ENCODE measurements at places on chromosomes 5 and 9.

- DNase-seq: no peak
Observed at GRCh38 chr9:124220946-124221451, 36.8 kb upstream of the NEK6 start.

GRCh38 chr5:55134053-55134722, 25.8 kb upstream of the GPX8 start:
- peak; percentile 36 for DNase-seq

DNA sequence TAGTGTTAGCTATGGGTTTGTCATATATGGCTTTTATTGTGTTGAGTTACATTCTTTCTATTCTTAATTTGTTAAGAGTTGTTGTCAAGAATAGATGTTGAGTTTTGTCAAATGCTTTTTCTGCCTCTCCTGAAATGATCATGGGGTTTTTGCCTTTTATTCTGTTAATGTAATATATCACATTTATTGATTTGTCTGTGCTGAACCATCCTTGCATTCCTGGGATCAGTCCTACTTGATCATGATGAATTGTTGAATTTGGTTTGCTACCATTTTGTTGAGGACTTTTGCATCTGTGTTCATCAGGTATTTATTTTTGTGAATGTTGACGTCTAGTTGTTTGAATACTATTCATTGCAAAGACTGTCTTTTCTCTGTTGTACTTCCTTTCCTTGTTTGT, 23.9 kb downstream of the RIC1 start:
- DNase-seq: no peak

DNA sequence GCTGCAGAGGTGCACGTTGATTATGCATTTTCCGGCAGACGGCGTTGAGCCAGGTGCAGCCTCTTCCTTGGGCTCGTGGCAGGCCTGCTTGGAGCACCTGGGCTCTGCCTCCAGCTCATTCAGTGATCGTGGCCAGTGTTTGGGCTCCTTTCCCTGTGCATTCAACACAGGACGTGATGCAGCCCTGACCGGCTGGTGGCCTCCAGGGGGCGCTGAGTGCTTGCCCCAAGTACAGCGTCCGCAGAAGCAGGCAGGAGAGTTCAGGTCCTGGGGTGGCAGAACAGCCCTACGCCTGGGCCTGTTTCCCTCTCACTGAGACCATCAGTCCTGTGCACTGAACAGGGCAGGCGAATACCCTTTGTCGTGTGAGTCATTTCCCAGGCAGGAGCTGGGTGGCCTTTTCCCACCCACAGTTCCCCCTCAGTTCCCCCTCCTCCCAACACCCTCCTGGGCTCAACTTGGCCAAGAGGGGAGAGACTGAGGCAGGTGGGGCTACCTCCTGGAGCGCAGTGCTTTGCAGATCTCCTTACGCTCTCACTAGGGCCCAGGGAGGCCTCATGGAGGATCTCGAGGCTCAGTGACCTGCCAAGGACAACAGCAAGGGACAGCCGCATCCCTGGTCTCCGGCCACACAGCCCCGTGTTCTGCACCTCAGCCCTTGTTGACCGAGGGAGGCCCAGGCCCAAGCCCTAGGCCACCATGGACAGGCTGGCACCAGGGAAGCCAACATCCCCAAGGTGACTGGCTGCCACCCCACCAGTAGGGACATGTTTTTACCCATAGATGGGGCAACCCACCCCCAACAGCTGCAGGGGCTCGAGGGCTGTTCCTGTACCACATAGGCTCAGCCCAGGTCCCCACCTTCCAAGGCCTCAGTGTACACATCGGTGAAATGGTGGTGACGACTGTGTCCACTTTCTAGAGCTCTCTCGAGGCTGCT, 52.9 kb downstream of the LRSAM1 start:
- peak; percentile 86 for DNase-seq

GRCh38 chr9:120438836-120439546, 141.0 kb downstream of the CDK5RAP2 start:
- DNase-seq: peak; percentile 14

- DNase-seq: no peak
Observed at GRCh38 chr9:100474082-100474923, 1.4 kb downstream of the TMEFF1 start.

- DNase-seq: no peak
Observed at GRCh38 chr5:74113927-74114326, 487.9 kb downstream of the ARHGEF28 start.

DNA sequence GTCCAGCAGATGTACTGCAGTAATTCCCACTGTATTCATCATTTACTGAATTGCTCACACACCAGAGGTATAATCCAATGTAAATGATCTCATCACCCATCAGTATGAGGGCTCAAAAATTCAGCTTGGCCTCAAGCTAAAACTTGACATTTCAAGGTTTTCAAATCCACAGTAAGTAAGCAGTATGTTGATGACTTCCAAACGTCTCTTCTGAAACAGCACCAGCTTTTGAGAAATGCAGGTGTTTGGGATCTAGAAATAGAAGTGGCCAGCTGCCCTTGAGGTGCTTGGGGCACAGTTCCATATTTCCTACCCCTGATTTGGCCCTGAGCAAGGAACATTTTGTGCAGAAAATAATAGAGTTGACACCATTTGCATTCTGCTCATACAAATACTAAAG, 388.0 kb upstream of the TUSC1 start:
- no peak for DNase-seq

DNA sequence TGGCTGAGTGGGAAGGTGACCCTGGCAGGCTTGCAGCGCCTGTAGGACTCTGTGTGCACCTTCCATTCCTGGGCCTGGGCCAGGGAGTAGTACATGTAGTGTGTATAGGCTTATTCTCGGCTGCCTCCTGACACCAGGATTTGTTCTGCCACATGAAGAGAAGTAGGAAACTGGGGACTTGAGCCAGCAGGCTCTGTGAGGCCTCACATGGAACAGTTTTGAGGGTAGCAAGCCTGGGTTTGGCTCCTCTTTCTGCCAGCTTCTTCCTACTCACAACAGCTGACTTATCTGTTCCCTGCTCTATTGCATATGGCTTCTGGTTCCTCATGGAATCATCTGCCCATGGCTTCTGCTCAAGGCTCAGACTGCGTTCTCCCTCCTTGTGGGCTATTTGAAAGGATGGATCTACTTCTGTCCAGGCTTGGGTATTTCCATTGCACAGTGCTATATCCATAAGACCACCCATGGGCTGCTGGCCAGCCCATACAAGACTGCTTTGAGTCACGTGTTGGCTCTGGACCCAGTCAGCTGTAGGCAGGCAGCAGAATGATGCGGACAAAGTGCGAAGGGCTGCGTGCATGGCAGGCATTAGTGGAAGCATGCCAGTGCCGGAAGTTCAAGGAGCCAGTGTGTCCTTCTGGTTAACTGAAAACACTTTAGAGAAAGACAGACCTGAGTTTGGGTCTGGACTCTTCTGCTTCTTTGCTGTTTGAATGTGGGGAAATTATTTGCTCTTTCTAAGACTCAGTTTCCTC, 11.0 kb upstream of the INSYN2B start:
- DNase-seq: no peak

DNA sequence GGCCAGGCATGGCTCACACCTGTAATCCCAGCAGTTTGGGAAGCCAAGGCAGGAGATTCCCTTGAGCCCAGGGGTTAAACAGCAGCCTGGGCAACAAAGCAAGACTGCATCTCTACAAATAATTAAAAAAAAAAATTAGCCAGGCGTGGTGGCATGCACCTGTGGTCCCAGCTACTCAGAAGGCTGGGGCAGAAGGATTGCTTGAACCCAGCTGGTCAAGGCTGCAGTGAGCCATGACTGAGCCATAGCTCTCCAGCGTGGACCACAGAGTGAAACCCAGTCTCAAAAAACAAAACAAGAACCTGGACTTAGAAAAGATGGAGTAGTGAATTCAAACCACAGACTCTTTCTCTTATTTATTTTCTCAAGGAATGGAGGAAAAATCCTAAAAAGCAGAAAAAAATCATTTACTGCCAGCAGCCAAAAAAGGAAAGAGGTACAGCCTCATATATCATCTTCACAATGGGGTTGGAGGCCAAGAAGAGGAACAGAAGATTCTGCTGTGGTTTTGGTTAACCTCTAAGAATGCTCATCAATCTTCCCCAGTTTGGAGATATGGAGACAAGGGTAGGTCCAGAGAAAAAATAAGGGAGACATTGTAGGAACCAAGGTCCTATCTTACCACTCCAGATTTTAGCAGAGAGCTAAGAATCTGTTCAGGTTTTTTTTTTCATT, 40.0 kb upstream of the MYO10 start:
- no peak for DNase-seq

- no peak for DNase-seq
Observed at GRCh38 chr5:175447571-175447970, 3.6 kb upstream of the DRD1 start.

- DNase-seq: no peak
Observed at GRCh38 chr9:105176194-105176593, 68.3 kb upstream of the SLC44A1 start.

GRCh38 chr5:14895301-14895700, 23.7 kb upstream of the ANKH start:
- DNase-seq: no peak

DNA sequence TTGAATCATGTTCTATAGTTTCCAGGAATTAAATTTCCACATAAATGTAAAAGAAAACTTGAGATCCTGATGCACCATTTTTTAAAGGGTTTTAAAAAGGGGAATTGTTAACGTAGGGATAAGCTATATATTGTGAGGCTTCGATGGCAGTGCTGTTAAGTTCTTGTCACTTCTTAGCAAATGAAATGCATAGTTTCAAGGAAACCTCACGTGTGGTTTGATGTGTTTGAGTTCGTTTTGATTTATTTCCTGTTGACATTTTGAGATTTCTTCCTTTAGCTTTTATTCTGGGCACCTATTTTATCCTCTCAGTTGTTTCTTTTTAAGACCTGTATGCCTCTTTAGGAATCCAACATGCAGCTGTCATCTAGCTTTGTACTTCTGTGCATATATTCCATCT, 301.0 kb downstream of the DOCK8 start:
- DNase-seq: no peak

GRCh38 chr9:138045541-138046490, 168.2 kb downstream of the CACNA1B start:
- DNase-seq: no peak

DNA sequence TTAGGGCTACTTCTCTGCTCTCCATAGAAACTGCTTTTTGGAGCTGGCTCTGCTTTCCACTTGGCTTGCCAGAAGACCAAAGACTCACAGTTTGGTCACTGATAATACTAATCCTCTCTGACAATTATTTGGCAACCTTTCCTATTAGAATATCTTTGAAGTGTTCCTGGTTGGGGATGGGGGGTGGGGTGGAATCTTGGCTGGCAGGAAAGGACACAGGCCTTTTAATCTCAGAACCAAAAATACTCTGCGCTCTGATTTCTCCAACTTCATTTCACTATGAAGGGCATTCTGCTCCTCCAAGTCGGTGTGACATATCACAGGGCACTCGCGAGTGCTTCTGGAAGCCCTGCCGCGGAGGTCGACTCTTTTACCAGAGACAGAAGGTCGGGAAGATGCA, 1329.0 kb upstream of the WWC1 start:
- DNase-seq: no peak

- DNase-seq: no peak
Observed at GRCh38 chr5:143147902-143148301, 255.6 kb downstream of the NR3C1 start.
